ENCODE measurements at places on chromosomes 7 and 10.

DNA sequence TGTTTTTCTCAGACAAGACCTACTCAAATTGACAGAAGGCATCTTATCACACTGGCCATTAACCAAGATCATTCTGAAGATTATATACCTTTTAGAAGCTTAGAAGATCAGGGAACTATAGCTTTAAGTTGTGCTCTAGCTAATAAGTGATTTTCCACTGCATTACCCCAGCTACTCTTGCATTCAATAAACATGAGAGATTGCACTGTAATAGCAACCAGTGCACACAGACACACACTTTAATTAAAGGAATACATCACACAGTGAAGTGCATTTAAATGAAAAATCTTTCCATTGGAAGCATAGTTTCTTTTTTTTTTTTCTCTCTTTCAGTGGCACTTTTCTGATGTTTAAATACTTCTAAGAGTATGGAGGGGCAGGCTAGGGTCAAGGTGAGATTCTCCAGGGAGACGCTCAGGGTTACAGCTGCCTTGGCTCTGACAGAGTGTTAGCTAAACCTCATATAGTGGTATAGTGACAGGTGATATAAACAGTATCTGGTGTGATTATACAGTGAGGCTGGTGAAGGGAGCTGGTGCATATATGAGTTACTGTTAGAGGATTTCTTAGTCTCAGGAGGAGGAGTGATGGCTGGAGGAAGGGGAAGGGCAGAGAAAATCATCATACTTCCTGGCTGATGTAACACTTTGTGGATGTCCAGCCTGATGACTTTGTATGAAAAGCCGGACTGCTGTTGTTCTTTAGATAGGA lies 369.5 kb downstream of the SORCS3 start:
- no peak for DNase-seq

- no peak for DNase-seq
These were observed 111.0 kb downstream of the NRP1 start for GRCh38 chr10:33223326-33224000.

GRCh38 chr7:50348469-50349162 lies 44.1 kb downstream of the IKZF1 start:
- no peak for DNase-seq

GRCh38 chr7:107914831-107915230 lies 23.8 kb downstream of the DLD start:
- DNase-seq, result no peak
